ENCODE measurements at places on chromosomes 1 and 21.

DNA sequence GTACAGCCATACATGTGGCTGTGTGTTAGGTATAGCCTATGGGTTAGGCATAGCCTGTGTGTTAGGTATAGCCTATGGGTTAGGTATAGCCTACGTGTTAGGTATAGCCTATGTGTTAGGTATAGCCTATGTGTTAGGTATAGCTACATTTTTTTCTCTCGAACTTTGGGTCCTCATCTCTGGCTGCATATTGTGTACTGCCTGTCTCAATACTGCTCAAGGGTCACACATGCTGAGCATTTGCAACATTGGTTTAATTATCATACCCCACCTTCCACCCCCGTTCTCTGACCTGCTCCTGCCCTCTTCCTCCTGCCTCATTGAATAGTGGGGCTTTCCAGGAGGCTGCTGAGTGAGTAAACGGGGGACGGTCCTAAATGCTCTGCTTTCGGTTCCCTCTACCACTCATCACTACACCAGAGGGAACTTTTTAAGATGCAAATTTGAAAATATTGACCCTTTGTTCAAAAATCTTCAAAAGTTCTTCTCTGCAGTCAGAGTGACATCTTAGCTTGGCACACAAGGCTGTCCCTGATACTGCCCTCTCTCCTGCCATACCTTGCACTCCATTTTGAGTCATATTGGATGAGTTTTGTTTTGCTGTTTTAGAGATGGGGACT lies 17.8 kb downstream of the OR2B11 start:
- no peak for DNase-seq

GRCh38 chr1:17789926-17790325 lies 34.8 kb downstream of the ACTL8 start:
- DNase-seq, result no peak

- no peak for DNase-seq
Observed at GRCh38 chr1:93483606-93484005, 35.7 kb downstream of the FNBP1L start.

GRCh38 chr1:172137703-172138454 lies 282.6 kb upstream of the C1orf105 start:
- DNase-seq, result no peak

DNA sequence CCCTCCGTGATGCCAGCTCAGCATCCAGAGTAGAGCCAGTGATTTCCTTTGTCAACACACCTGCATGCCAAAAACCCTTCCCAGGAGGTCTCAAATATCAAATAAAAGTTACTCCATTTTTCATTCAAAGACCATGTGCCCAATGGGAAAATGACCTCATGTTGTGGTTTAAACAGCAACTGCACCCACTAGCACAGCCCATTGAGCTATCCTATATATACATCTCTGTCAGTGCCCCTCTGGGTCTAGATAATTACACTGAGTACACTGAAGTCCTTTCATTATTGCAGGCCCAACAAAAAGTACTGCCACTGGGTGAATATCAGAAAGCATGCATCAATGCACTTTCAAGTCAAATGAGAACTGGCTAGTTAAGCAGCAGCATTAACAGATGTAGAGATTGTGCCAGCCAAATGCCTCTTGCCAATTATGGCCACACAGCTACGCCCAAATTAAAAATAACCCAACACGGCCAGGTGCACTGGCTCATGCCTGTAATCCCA lies 117.7 kb downstream of the SLC45A1 start:
- DNase-seq, result no peak

- no peak for DNase-seq
Observed at GRCh38 chr1:2496087-2496622, 20.1 kb downstream of the PLCH2 start.

DNA sequence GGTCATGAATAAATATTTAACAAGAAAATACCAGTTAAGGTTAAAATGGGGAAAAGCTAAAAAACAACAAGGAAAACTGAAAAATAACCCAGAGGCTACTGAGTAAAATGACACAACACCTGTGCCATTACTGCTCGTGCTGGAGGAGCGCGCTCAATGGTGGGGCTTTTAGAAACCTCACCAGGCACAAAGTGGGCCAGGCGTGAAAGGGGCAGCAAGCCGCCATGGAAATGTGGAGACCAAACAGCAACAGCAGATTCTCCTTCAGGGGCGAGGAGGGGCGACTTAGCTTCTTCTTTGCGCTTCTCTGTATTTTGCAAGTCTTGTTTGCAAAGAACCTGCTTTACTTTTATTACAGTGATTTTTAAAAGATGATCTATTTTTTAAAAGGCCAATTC lies 18.9 kb upstream of the SPATC1L start:
- no peak for DNase-seq

GRCh38 chr1:36843906-36844610 lies 190.3 kb downstream of the GRIK3 start:
- DNase-seq, result no peak

All from COLO829 (cell line).